ENCODE measurements at places on chromosomes 7 and 10.

DNA sequence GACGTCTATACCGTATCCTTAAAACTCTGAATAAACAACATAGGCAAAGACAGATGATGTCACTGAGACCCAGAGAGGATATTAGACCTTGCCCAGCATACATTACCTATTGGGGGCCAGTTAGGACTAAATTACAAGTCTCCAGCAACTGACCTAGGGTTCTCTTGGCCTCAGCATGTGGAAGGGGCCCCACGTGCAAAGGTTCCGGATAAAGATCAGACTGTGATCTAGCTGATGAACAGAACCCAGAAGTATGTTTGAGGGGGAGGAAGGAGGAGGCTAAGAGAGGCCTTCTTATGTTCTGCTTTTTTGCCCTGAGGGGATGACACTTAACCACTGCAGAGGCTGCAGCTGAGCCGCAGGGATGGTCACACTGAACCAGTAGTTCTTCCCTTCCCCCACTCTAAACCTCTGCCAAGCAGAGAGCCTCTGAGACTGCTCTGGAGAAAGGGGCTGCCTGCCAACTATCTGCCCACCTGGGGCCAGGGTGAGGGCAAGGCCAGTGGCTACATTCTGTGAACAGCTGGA lies 24.0 kb upstream of the KMT2C start:
- peak; percentile 44 for DNase-seq

GRCh38 chr7:27182285-27182841 lies 2.7 kb downstream of the HOXA11 start:
- no peak for DNase-seq

DNA sequence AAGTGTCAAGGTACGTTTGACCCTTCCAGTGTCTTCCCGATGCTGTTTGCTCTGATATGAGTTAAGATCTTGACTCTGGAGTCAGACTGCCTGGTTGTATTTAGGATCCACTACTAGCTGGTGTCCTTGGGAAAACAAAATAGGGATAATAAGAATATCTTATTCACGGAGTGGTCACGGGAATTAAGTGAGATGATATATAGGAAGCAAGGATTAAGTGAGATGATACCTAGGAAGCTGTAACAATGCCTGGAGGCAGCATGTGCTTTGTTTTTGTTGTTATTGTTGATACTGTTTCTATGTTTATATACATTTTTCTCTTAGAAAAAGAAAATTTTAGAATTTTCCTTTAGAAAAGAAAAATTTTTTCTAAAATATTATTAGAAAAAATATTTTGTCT lies 87.0 kb downstream of the LYZL1 start:
- no peak for DNase-seq

DNA sequence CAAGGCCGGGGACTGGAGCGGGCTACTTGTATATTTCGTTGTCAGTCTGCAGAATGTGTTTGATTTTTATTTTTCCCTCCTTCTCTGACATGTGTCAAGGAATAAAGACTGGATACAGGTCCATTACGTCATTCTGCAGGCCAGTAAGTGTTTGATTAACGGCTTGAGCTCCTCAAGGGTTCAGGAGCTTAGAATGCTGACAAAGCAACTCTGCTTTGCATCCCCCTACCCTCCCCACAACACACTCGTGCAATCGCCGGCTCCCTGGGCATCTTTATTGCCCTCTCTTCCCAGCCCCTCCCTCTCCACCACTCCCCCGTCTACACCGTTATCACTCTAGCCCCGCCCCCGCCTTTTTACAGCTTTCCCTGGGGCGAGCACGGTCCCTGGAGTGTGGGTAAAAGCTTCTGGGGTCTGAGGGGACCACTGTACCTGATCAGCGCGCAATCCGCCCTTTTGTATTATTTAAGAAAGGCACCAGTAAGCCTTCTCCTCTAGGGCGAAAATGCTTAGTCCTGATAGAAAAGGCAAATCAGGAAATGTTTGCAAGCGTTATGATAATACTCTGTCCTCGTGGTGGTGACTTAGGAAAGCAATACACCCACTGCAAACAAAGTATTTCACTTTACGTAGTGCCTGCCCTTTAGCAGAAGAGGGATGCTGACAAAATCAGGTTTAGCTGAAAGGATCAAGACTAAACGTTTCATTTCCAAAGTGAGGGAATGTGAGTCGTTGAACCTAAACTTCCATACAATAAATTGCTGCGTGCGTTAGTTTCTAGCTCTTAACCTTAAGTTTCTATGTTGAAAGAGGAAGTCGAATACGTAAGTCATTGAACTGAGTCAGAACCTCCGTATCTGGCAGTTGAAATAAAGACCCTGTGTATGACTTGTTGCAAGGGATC lies 1.4 kb upstream of the CREB5 start:
- DNase-seq = peak; percentile 38

- DNase-seq = no peak
Observed at GRCh38 chr10:101215397-101216206, 13.7 kb downstream of the LBX1 start.

- DNase-seq = no peak
Observed at GRCh38 chr7:29265208-29265923, 70.8 kb downstream of the CHN2 start.

GRCh38 chr10:5592070-5592469 lies 67.3 kb downstream of the CALML3 start:
- no peak for DNase-seq

DNA sequence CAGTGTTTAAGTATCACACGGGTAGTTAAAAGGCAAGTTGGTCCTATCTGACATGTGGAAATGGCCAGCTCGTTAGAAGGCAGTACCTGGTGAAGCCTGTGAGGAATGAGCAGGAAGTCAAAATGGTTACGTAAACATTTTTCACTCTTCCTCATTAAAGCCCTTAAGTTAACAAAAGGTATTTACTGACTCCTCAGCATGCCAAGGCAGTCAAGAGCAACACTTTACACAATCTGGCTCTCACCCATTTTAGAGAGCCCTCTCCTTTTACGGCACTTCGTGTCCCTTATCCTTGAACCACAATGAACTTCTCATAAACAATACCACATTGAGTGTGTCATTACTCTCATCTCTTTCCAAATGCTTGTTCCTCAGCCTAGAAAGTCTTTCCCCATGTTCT lies 11.0 kb upstream of the RSBN1L start:
- DNase-seq = no peak

DNA sequence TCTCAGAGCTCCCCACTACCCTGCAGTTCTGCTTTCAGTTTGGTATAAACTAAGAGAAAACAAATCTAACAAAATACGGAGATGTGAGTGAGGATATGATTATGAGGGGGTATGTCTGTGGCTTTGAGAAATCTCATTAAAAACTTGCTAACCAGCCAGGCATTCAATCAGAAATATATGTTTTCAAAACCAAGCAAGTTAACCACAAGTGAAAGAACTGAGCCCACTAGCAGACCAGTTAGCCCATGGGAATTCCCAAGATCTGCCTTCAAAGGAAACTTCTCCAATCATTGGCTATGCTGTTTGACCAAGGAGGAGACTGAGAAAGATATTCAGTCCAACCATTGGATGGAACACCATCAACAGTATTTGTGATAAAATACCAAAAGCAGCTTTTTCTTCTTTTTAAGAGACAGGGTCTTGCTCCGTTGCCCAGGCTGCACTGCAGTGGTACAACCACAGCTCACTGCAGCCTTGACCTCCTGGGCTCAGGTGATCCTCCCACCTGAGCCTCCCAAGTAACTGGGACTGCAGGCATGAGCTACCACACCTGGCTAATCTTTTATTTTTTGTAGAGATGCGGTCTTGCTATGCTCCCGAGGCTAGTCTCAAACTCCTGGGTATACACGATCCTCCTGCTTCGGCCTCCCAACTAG lies 41.2 kb downstream of the FGFR2 start:
- no peak for DNase-seq

GRCh38 chr7:18356191-18356645 lies 139.3 kb upstream of the HDAC9 start:
- no peak for DNase-seq

- DNase-seq = no peak
Observed at GRCh38 chr10:60394446-60394845, 4.8 kb upstream of the ANK3 start.

- DNase-seq = peak; percentile 14
Observed at GRCh38 chr10:74419958-74420375, 268.9 kb downstream of the ADK start.

GRCh38 chr10:100020886-100021253 lies 11.1 kb upstream of the DNMBP start:
- DNase-seq = no peak

- DNase-seq = no peak
Observed at GRCh38 chr7:47371733-47372368, 210.1 kb downstream of the TNS3 start.

DNA sequence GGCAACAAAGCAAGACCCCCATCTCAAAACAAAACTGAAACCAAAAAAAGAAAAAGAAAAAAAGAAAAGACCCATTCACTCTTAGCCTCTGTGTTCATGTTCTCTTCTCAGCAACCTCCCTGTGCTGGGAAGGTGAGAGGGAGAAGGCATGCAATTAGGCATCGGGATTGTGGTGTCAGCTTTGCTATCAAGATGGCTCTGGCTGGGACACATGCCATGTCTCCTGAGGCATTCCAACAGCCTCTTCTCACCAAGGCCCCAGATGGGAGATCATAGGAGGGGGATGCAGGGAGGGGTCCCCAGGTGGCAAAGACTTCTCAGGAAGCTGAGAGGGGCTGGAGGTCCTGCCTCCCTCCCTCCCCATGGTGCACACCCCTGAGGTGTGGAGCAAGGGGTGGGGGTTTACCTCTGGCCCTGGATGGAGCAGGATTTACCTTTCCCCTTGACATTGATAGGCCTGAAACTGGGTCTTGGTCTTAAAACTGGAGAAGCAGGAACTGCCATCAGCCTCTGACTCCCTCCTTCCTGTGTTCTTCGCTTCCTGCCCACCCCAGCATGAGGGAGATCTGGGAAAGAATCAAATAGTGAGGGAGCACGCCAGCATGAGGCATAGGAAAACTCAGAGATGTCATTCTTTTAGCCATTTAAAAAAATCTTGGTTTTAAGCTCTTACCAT lies 96.2 kb upstream of the DUSP5 start:
- DNase-seq = no peak

DNA sequence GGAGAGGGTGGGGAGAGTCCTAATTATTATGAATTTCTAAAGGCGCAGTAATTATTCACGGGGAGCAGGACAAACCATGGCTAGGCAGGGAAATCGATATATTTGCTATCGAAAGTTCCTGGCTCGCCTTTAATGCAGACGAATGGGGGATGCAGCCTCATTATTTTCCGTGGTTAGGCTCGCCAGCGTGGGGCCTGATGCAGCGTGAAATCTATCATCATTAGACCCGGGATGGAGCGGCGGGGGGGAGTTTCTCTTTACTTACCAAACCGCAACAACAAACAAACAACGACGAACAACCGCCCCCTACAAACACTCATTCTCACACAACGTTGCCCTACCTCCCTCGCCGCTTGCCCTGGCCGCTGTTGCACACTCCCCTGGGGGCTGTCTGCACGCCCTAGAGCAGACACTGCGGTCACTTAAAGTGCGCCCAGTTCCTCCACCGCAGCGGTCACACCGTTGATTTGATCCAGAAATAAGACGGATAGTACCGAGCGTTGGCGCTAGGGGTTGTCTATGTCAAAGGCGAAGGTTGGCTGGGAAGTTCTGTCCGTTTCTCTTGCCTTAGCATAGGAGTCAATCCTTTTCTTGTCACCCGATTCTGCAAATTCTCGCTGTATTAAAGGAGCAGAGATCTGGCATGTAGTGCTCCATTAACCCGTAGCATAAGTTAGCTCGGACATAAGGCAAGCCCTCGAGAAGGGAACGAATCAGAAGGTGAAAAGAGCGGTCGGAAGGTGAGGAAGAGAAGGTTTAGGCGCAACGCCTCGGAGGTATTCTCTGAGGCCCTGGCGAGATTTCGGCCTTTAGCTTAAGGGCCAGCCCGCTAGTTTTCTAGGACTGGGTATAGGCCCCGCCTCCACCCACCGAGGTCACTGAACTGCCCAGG lies 10.4 kb downstream of the NXPH1 start:
- no peak for DNase-seq

GRCh38 chr10:124688386-124688785 lies 55.8 kb downstream of the FAM53B start:
- no peak for DNase-seq

DNA sequence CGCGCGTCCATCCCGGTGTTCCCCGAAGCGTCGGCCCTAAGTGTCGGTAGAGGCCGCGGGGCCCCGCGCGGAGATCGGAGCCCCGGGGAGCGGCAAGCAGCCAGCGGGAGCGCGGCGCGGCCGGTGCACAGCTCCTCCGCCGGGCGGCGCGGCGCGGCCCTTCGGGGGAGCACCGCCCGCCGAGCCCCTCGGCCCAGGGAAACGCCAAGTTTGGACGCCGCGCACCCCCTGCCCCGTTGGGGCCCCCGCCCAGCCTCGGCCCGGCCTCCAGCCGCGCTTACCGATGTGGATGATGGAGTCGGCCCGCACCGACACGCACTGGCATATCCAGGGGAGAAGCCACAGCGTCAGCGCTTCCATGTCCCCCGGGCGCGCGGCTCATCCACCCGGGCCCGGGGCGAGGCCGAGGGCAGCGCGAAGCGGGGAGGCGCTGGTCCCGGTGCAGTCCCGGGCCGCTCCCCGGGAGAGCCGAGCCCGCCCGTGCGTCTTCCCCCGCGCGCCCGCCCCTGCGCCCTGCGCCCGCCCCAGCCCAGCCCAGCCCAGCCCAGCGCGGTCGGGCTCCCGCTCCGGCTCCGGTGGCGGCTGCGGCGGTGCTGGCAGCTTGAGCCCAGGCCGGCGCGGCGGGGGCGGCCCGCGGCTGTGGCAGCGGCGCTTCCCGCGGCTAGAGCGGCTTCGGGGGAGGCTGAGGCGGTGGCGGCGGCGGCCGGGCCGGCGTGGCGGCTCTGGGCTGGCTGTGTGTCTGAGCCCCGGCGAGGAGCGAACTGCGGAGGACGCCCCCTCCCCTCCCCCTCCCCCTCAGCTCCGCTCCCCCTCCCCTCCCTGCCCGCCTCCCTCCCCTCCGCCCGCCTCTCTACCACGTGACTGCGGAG lies at the start of gene GRID1:
TSS of gene GRID1 (minus strand) at position 763 of the 869 bp plus-strand sequence.
- DNase-seq = no peak

- no peak for DNase-seq
Observed at GRCh38 chr10:30988831-30989435, 42.7 kb downstream of the ZNF438 start.

DNA sequence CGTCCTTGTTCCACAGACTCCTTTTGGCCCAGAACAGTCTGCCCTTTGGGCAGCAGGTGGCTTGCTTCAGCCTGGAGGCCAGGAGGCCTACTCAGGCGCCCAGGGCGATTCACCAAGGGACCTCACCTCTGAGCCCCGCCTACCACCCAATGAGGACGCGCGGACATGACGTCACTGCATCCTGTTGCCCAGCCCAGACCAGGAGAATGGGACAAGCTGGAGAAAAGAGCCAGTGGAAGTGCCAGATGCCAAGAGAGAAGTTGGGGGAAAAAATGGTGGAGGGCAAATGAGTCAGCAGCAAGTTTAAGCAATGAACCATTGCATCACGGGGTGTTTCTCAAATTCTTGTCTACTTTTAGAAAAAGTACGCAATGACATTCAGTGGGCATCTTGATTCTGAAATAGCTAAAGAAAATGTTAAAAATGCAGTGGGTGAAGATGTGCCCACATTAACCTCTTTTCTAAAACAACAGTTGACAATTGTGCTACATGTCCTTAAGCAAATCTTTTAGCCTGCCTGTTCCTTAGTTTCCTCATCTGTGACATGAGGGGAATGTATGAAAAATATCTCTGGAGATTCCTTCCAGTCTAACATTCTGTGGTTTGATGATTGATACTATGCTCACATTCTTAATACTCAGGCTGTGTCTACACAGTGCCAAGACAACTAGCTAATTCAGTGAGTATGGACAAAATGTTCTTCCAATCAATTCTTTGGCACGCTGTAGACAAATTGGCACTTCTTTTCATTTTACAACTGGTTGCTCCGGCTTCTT lies 23.9 kb upstream of the LEP start:
- DNase-seq = no peak
